ENCODE measurements at places on chromosomes 5 and 9.

DNA sequence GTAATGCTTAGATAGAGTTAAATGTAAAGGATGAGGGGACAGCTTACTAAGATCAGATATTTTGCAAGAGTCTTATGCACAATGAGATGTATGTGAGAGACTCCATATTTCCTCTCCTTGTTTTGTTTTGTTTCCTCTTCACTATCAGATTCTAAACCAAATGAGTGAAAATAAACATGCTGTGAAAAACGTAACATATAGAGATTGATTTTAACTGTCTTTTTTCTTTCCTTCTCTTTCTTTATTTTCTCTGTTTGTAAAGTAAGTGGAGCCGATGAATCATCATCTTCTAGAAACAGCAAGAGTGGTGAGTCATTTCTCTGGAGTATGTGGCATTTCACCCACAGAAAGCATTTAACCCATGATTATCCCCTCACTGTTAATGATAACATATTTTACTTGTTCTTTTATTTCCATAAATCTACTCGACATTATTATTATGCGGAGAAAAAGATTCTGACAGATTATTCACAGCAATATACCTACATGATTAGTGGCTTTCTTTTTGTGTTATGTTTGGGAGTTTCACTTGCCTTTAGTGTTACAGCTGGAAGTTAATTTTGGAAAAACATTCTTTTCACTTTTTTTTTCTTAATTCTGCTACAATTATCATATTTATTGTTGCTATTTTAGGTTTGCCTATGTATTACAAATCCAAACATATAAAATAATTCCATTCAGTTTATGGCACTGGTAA is 2.1 kb upstream of the ANXA1 start:
- peaks cover 24% of the 10 kb centered on the region for H3K4me1 ChIP-seq
- H3K4me3 ChIP-seq, result no peak overlapping the region
- no peaks in the 10 kb centered on the region for H3K36me3 ChIP-seq
- peak overlapping the region; percentile 84 for H3K27ac ChIP-seq
- no peaks in the 10 kb centered on the region for H3K27me3 ChIP-seq
- no peak for DNase-seq

DNA sequence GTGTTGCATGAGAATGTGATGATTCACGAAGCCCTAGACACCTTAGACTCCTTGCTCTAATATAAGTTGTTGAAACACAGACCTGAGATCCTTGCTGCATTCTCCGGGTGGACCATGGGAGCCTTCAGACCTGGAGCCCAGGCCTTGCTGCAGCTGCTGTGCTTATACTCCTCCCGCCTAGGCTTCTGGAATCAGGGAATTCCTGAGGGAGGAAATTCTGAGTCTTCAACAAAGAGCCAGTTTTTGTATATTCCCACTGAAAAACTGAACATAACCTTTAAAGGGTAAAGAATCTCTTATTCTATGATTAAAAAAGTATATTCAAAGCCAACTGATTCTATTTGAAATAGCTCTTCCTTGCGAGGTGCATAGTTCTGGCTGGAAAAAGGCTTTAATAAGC is 245.1 kb upstream of the ELAVL2 start:
- no peaks in the 10 kb centered on the region for H3K4me1 ChIP-seq
- H3K4me3 ChIP-seq, result no peak overlapping the region
- H3K27ac ChIP-seq, result no peak overlapping the region
- no peaks in the 10 kb centered on the region for H3K27me3 ChIP-seq

DNA sequence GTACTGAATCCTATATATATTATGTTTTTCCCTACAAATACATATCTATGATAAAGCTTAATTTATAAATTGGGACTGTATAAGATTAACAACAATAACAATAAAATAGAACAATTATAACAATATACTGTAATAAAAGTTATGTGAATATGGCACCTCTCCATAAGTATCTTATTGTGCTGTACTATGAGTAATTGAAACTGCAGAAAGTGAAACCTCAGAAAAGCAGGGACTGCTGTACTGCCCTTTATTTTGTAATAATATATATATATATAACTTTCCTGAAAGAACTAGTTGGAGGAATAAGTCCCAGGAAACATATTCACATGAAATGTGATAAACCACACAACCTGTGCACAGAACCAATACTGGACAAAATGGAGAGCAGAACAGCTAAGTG is 77.3 kb downstream of the PAM start:
- no peaks in the 10 kb centered on the region for H3K36me3 ChIP-seq
- no peak overlapping the region for H3K27ac ChIP-seq
- H3K27me3 ChIP-seq, result no peaks in the 10 kb centered on the region
- H3K4me3 ChIP-seq, result no peak overlapping the region

DNA sequence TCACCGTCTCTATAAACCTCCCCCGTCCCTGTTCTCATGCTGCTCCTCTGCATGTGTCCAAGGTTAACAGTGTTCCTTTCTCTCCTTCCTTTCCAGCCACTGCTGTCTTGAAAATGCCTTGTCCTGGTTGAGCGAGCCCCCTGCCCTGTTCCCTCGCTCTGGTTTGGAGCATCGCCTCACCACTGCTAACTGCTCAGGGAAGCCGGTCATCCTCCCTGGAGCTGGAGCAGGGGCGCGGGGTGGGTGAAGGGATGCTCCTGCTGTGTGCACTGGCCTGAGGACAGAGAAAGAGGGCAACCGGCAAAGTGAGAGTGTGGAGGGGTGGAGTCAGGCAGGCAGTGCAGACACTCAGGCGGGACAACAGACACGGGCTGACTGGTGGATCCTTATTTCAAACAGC is 19.4 kb downstream of the UBE2QL1 start:
- no peaks in the 10 kb centered on the region for H3K36me3 ChIP-seq
- H3K4me3 ChIP-seq, result no peak overlapping the region
- no peak for DNase-seq
- no peaks in the 10 kb centered on the region for H3K4me1 ChIP-seq
- H3K27ac ChIP-seq, result no peak overlapping the region

GRCh38 chr9:124477648-124478285 is 27.5 kb downstream of the ADGRD2 start:
- no peaks in the 10 kb centered on the region for H3K4me1 ChIP-seq
- peaks cover 13% of the 10 kb centered on the region for H3K27me3 ChIP-seq
- no peak for DNase-seq
- H3K4me3 ChIP-seq, result no peak overlapping the region
- H3K27ac ChIP-seq, result no peak overlapping the region
- no peaks in the 10 kb centered on the region for H3K36me3 ChIP-seq

DNA sequence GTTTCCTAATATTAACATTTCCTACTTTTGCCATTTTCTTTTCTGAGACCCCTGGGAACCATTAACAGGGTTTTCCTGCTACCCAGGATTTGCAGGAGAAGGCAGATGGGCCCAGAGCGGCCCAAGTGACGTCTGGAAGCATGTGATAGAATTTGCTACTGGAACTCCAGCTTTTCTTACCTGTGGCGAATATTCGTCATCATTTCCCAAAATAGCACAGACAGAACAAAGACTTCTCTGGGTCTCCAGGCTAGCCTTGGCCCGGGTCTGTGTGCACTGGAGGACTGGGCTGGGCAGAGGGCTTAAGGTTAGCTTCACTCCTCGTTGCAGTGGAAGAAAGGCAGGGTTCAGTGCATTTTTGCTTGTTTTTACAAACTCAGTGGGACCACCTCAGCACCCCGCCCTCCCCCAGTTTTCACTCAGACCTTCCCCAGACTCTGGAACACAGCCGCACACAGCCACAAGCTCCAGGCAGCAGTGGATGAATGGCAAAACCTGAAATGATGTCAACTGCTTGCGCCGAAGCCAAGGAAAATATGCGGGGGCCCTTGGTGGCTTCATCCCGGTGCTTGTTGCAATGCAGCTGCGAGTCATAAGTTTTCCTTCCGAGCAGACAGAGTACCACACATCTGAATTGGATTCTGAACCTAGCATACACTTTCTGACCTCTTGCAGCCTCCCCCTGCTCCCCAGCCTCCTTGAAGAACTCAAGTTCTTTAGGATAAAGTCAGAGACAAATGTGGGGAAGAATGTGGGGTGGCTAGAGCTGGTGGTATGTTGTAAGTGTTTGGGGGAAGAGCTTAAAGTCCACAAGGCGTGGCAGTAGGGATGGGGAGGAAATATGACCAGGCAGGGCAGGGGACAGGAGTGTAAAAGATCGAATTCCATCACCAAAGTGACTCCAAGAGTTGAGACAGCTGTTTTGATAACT is 586.0 kb downstream of the CCDC171 start:
- H3K4me1 ChIP-seq, result no peaks in the 10 kb centered on the region
- no peaks in the 10 kb centered on the region for H3K27me3 ChIP-seq
- no peak overlapping the region for H3K27ac ChIP-seq

DNA sequence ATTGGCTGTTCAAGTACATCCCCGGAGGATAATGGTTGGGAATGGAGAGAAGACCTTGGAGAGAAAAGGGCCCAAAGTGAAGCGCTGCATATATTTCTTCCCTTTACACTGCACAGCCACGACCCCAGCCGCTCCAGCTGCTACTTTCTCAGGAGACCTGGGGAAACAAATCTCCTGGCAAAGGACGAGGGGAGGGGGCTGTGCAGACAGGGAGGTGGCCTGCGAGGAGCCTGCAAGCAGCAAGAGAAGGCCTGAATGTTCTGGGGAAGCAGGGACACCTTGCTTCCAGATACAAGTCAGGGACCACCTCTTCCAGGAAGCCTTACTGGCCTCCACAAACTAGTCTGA is 739 bp upstream of the PDLIM4 start:
- DNase-seq, result no peak
- peaks cover 8% of the 10 kb centered on the region for H3K27me3 ChIP-seq
- no peaks in the 10 kb centered on the region for H3K4me1 ChIP-seq
- no peak overlapping the region for H3K4me3 ChIP-seq
- H3K36me3 ChIP-seq, result no peaks in the 10 kb centered on the region

DNA sequence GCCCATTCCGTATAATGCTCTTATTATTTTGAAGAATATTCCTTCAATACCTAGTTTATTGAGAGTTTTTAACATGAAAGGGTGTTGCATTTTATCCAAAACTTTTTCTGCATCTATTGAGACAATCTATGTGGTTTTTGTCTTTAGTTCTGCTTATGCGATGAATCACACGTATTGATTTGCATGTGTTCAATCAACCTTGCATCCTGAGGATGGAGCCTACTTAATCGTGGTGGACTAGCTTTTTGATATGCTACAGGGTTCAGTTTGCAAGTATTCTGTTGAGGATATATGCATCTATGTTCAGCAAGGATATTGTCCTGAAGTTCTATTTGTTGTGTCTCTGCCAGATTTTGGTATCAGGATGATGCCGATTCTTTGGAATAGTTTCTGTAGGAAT is 1070.3 kb upstream of the CDH18 start:
- no peak overlapping the region for H3K4me3 ChIP-seq
- no peaks in the 10 kb centered on the region for H3K27me3 ChIP-seq
- DNase-seq, result no peak
- no peak overlapping the region for H3K27ac ChIP-seq
- H3K36me3 ChIP-seq, result no peaks in the 10 kb centered on the region

DNA sequence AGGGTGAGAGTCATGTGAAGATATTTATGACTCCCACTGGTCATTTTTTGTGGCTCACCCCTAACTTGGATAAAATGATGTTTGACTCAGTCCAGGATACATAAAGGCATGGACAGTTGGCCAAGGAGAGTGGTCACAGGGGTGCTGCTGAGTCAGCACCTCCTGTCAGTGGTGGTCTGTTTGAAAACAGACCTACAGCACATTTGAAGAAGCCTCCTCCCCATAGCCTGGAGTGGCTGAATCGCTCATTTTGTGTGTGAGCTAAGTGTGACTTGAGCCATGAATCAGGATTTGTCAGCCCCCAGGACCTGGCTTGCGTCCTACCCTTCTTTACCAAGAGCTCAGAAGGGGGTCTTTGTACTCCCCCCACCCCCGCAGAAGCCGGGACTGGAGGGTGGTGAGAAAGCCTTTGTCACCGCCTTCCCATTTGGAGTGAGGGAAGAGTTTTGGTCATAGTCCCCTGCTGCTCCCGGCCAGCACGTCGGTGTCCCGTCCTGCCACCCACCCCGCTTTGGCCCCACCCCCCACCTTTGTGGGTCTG is 35.6 kb downstream of the TRIO start:
- no peaks in the 10 kb centered on the region for H3K27me3 ChIP-seq
- no peak overlapping the region for H3K4me3 ChIP-seq

DNA sequence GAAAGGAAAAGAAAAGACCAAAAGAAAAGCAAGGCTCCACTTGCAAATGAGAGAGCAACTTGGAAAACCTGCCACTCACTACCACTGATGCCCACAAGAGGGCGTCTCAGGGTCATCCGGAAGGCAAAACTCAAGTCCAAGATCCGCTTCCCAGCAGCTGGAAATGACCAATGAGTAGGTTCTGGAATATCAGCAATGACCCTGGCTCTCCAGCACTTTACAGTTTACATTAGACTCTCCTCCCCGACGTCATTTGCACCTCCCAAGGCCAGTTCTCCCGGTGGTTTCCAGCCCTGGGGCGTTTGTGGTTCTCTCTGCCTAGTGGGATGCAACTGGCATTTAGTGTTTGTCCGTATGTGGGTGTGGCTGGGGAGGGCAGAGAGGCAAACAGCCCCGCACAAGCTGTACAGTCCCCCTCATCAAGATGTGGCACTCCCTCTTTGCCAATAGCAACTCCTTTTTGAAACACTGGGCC is 193.8 kb upstream of the ZNF618 start:
- DNase-seq, result peak; percentile 15
- no peaks in the 10 kb centered on the region for H3K36me3 ChIP-seq
- H3K4me1 ChIP-seq, result peaks cover under 1% of the 10 kb centered on the region
- no peak overlapping the region for H3K27ac ChIP-seq

- DNase-seq, result no peak
- no peak overlapping the region for H3K4me3 ChIP-seq
- H3K4me1 ChIP-seq, result peaks cover 5% of the 10 kb centered on the region
Measured at GRCh38 chr5:68368311-68369022, 152.9 kb downstream of the PIK3R1 start.

GRCh38 chr5:62649476-62650113 is 71.0 kb downstream of the LRRC70 start:
- H3K27me3 ChIP-seq, result no peaks in the 10 kb centered on the region
- H3K4me3 ChIP-seq, result no peak overlapping the region

DNA sequence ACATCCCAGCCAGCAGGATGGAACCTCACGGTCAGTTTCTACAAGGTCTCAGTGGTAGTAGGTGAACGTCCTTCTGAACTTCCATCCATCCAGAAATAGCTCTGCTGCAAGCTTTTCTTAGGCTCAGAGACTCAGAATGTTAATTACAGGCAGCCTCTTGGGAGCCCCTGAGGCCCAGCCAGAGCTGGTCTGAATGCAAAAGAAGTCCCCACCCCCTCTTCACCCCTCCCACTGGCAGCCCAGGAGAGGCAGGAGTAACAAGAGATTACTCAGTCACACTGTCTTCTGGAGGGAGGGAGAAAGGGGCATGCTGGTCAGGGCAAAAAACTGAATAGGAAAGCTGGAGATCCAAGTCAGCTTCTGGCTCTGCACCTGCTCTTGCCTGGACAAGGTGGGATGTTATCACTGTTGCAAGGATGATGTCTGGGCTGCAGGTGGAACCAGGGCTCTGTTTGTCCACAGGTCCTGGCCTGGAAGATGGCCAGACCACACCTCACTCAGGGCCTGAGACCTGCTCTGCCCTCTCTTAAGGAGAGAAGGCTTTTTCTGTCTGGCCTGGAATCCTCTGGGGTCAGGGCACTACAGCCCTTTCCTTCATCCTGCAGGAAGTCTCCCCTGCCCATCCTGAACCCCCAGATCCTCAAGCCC is 9.1 kb downstream of the ENHO start:
- H3K4me3 ChIP-seq, result no peak overlapping the region
- no peaks in the 10 kb centered on the region for H3K36me3 ChIP-seq

- DNase-seq, result no peak
- H3K36me3 ChIP-seq, result no peaks in the 10 kb centered on the region
- H3K4me1 ChIP-seq, result no peaks in the 10 kb centered on the region
Measured at GRCh38 chr5:126106029-126106428, 317.2 kb upstream of the GRAMD2B start.
